MG63 (cell line): ENCODE measurements at places on chromosomes 2 and 18.
A peak's percentile ranks its signal among the peaks of the same experiment; 100 is the strongest.

- DNase-seq: no peak
Observed at GRCh38 chr2:176960736-176961520, 251.7 kb upstream of the HNRNPA3 start.

GRCh38 chr2:134647607-134648256 lies 71.1 kb downstream of the TMEM163 start:
- no peak for DNase-seq

DNA sequence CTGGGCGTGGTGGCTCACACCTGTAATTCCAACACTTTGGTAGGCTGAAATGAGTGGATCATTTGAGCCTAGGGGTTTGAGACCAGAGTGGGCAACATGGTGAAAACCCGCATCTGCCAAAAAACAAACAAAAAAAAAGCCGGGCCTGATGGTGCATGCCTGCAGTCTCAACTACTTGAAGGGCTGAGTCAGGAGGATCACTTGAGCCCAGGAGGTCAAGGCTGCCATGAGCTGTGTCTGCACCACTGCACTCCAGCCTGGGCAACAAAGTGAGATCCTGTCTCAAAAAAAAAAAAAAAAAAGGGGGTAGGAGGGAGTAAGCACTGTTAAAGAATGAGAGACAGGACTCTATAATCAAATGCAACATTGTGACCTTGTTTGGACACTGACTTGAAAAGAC lies 54.6 kb downstream of the HDLBP start:
- no peak for DNase-seq

DNA sequence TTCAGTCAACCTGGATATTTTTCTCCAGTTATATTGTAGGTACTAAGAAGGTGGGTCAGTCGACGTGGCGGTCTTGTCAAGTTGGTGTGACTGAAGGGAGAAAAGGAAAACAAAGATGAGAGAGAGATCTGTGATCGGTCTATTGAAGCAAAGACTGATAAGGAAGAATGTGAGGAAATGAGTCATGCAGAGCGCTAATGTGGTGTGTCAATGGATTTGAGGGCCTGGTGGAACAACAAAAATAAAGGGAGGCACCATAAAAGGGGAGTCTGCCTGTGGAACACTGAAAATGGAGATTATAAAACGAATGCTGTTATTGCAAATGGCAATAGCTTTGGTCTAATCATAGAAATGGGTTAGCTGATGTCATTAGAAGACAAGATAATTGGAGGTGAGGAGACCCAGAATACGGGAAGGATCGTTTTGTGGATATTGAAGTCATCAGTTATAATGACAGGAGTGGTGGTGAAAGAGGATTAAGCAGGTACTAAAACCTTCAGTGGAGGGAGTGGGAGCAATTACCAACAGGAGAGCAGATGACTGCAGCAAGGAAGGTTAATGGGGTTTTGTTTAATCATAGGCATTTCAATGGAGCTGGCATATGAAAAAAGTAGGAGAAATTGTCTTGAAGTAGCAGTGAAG lies 599.1 kb upstream of the FSHR start:
- DNase-seq: no peak

DNA sequence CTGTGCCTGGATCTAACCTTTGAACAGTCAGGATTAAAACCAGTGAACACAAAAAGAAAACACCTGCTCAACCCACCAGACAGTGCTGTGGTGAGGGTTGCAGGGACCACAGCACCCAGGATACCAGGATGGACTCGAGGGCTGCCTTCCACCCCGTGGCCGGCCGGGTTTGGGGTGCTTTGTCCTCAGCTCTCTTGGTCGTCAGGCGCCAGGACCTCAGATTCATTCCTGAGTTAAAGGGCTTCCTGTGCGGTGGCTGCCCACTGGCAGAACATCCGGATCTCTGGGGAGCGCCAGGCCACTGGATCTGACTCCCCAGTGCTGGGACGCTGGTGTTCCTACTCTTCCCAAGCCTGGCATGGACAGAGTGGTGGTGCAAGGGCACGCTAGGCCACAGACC lies 239.8 kb downstream of the TFCP2L1 start:
- no peak for DNase-seq

DNA sequence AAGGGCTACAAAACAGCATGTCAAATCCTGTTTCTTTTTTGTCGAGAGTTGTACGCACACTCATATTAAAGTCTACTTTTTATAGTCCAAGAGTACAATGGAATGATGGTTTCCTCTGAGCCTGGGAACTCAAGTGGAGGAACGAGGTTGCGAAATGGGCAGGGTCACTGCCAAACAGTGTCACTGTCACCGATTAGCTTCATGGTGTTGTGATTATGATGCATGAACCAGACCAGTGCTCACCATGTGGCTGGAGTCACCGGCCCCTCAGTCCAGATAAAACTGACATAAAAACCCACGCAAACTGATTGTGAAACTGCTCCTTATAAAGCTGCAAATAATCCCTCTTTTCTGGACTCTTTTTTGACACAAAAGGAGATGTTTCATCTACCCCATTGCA lies 122.0 kb downstream of the COPS8 start:
- DNase-seq: no peak

- DNase-seq: no peak
Observed at GRCh38 chr2:216431531-216431856, 19.2 kb downstream of the SMARCAL1 start.

DNA sequence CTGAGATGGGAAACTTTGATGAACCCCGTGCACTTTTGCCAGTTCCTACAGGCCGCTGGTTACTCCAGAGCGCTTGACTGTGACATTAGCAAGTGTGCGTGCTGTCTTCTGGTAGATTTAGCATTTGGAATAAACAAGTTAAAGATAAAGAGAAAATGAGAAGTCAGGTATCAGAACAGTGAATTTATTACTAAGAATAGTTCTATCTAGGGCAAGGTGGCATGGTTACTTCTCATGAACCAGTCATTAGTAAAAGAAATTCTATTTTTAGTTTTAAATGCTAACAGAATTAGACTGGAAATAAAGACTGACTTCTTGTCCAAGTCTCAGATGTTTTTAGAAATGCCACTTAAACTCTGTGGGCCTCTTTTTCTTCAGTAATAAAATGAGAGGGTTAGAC lies 204.0 kb upstream of the TPO start:
- DNase-seq: no peak

DNA sequence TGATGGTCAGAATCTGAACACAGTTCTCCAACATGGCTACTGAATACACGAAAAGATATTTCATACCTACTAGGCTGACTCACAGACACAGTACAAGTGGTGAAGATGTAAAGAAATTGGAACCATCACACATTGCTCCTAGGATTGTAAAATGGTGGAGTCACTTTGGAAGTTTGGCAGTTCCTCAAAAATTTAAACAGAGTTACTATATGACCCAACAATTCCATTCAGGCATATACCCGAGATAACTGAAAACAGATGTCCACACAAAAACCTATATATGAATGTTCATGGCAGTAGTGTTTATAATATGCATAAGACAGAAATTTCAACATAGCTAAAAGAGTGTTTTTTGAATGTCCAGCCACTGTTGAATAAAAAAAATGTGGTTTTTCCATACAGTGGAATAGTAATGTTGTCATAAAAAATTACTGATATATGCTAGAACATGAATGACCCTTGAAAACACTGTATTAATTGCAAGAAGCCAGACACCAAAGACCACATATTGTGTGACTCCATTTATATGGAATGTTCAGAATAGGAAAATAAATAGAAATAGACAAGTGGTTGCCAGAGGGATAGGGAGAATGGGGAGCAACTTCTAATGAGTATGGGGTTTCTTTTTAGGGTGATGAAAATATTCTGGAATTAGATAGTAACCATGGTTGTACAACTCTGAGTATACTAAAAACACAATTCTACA lies 10.1 kb downstream of the RMP24 start:
- no peak for DNase-seq

- DNase-seq: no peak
Observed at GRCh38 chr2:5756272-5756671, 64.1 kb downstream of the SOX11 start.

DNA sequence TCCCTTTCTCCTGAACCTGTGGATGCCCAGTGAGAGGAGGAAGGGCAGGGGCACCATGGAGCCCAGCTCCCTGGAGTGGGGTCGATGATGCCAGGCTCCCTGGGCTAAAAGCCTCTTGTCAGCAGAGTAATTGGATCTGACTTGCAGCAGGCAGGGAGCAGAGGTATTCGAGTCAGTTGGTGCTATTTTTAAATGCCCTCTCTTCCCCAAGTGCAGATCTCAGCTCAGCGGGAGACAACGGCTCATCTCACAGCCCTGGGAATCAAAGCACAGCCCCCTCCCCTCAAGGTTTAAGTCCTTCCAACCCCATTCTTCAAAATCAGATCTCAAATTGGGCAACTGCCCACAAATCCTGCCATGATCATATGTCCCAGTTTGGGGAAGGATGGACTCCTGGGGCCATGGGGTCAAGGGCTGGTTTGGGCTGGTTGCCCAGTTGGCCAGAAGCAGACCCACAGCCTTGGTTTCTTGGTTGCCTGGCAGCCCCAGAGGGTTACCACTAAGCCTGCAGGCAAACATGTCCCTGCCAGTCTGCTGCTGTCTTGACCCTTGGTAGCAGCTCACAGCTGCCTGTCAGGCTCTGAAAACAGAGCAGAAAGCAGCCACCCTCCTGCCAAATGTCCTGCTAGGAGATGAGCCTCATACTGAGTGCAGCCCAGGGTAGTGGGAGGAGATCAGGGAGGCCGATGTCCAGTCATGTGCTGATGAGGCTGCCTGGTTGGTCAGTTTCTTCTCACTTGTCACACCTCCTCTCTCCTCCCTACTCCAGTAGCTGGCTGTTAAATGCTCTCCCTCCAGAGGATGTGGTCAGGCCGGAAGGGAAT lies 244.9 kb downstream of the LOXHD1 start:
- peak; percentile 95 for DNase-seq

- DNase-seq: no peak
Observed at GRCh38 chr2:197647961-197648690, 27.3 kb downstream of the RFTN2 start.

GRCh38 chr2:69163109-69163508 lies 150.1 kb downstream of the ANTXR1 start:
- DNase-seq: no peak

GRCh38 chr18:27750014-27750413 lies 426.9 kb downstream of the CDH2 start:
- peak; percentile 5 for DNase-seq

DNA sequence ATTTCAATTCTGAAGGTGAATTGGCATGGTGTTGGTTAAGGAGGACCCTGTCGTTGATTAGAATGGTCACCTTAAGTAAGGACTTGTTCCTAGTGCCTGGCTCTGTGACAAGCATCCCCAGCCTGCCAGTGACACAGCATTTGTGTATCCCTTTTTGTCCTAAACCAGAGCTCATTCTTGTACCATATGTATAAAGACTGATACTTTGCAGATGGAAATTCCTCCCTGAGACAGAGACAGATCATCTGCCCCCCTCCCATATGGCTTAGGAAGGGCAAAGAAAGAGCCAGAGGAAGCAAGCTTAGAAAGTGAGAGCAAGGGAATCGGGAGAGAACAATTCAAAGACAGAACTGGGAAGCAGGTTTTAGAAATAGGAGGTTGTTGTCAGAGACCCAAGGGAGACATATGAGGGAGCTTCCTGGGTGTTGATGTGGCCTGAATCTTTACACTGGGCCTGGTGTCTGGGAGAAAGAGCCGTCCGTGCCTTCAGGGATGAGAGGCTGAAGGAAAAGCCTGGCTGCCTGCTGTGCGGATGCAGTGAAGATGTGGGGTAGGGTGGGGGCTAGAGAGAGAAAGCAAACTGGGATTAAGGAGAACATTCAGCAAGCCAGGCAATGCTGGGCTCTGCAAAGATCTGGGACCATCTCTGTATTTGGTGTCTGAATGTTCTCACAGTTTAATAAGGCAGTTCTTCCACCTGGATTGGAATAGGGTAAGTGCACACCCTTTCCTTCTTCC lies 13.2 kb upstream of the CHRNA1 start:
- no peak for DNase-seq

GRCh38 chr2:59690849-59691248 lies 862.6 kb downstream of the BCL11A start:
- DNase-seq: no peak

DNA sequence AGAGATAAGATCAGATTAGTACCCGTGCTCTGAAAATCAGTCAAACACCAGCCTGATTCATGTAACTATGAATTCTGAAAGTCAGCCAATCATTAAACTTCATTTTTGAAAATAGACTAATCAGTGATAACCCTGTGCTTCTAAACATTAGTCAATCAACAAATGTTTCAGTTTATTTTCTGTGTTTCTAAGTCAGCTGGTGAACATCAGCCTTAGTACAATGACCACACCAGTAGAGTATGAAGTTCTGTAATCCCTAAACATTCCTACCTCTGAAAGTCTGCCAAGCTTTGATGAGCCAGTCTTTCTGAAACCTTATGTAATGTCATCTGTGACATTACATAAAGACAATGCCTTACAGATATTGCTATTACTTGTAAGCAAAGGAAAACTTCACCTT lies 807.4 kb upstream of the CRIM1 start:
- DNase-seq: no peak

GRCh38 chr18:7902399-7902839 lies 335.3 kb downstream of the PTPRM start:
- peak; percentile 63 for DNase-seq

- peak; percentile 44 for DNase-seq
Observed at GRCh38 chr2:112690853-112691401, 29.9 kb upstream of the NT5DC4 start.

GRCh38 chr2:235780401-235780800 lies 286.6 kb downstream of the AGAP1 start:
- no peak for DNase-seq

DNA sequence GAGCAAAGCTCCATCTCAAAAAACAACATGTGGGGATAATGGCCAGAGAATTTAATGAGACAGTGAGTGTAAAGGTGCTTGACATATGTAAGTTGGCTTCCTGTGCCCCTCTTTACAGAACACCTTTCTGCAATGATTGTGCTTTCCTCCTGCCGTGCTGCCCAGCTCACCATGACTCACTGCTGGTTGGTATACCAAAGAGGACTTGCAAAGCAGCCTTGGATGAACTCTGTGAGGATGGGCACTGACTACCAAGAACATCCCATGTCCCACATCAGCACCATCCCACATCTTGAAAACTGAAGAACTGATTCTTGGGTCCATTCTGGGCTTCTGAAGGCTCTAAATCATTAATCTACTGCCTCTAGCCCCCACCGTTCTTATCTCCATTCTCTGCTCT lies 52.2 kb downstream of the NGEF start:
- DNase-seq: peak; percentile 49

- DNase-seq: no peak
Observed at GRCh38 chr2:136134126-136134525, 16.2 kb upstream of the CXCR4 start.

DNA sequence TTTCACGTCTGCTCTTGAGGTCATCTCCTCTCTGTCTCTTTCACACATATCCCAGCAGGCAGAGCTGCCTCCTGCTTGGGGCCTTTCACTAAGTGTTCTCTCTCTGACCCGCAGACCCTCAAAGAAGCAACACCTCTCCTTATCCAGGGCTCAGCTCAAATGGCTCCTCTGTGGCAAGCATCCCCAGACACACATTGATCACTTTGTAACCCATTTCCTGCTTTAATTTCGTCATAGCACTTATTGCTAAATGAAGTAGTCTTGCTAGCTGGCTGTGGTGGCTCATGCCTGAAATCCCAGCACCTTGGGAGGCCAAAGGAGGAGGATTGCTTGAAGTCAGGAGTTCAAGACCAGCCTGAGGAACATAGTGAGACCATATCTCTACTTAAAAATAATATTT lies 41.4 kb downstream of the SGPP2 start:
- no peak for DNase-seq

GRCh38 chr2:170047331-170048065 lies 130.4 kb upstream of the MYO3B start:
- DNase-seq: no peak
